ENCODE measurements at places on chromosomes 2 and 18. TPM values are rescaled to one million over a fixed set of nuclear protein-coding genes. Genes with fewer than 3 reads are reported as not detected.

Gene AMMECR1L
- 15.6 TPM for total RNA-seq

Gene IL1RN
- total RNA-seq = not detected

DNA sequence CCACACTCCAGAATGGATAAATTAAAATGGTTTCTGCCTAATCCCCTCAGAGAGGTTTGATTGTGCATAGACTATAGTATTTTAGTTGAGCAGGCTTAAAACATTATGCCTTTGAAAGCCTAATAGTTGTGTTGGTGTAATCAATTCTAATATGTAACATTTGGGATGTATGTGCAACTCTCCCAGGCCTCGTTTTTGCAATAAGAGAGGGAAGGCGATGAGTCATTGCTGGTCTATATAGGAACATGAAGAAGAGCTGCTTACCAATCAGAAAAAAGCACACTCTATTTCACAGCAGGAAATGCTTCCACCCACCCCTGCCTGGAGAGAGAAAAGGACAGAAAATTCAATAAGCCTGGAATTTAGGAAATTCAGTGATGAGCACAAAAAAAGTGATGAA, 1424.0 kb upstream of the PIK3C3 start:
- no peak for DNase-seq

GRCh38 chr18:22307528-22307927, 110.2 kb downstream of the CTAGE1 start:
- no peak for DNase-seq

Gene SP100
- total RNA-seq = 149 TPM

DNA sequence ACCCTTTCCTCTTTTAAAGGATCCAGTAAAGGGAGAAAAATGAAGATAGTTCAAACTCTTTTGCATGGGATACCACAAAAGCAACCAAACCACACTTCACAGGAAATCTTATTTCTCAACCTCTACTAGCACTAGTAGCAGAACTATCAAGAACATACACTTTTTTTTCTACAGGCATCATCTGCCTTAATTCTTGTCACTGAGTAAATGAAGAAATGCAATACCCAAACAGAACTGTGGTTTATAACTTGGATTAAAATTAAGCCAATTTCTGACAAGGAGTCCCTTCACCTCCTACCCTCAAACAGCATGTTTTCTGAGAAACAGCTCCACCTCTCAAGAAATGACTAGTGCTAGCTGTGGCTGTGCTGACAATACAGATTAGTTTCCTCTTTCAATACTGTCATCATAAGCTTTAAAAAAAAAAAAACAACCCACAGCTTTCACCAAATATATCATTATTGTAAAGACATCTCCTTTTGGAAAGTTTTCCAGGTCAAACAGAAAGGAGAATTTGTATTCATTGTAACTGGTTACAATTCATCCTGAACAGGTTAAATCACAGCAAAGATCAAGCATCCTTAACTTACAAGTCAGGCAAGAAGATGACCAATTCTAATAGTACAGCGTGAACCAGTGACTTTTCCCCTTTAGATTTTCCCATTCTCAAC, 44.4 kb downstream of the PTPN2 start:
- peak; percentile 39 for DNase-seq

- no peak for DNase-seq
These were observed 171.2 kb downstream of the ANTXR1 start for GRCh38 chr2:69184224-69184623.

DNA sequence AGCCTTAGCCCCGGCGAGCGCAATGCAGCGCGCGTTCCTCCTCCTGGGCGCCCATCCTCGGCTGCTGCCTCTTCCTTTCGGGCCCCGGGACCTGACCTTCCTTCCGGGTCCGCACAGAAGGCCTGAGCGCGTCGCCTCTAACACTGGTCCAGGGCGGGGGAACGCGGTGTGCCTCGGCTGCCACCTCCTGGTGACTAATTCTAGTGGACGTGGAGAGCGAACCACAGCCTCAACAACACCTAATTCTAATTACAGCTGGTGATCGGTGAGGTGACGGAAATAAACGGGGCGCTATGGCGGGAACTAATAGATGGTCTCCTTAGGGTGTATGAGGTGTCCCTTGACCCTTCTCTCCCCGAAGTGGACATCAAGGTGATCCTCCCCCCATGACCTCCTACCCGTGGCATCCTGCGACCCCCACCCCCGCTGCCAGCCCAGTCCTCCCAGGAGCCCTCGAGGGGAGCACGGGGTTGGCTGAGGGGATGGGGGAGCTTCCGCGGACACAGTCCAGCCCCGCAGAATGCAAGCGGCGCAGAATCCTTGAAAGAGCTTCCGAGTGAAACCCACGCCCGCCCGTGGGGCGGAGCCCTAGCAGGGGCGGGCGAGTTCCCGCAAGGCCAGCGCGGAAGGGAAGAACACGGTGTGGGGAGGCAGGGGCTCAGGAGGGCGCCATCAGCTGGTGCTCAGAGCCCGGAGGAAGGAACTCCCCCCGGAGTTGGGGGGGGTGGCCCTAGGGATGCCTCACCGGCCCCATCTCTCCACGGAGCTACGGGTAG, 12.8 kb upstream of the HMSD start:
- peak; percentile 94 for DNase-seq

DNA sequence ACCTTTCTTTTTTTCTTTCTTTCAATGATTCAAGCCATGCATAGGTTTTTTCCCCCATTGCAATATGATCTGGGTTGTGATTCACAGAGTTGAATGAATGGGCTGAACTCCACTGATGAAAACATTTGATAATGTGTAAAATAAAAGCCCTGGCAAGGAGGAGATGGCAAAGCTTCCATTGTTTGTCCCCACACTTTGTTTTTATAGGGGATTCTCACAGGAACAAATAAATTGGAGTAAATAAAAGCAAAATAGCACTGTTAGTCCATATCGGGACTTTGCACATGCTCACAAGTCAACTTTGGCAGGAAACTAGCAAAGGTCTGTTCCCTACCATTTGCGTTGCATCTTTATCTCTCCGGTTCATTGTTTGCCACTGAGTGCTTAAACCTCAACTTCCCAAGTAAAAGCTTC, 55.7 kb downstream of the MEIS1 start:
- no peak for DNase-seq

Gene TUBB8B
- not detected for total RNA-seq

Gene CLK1
- total RNA-seq = 77.2 TPM

DNA sequence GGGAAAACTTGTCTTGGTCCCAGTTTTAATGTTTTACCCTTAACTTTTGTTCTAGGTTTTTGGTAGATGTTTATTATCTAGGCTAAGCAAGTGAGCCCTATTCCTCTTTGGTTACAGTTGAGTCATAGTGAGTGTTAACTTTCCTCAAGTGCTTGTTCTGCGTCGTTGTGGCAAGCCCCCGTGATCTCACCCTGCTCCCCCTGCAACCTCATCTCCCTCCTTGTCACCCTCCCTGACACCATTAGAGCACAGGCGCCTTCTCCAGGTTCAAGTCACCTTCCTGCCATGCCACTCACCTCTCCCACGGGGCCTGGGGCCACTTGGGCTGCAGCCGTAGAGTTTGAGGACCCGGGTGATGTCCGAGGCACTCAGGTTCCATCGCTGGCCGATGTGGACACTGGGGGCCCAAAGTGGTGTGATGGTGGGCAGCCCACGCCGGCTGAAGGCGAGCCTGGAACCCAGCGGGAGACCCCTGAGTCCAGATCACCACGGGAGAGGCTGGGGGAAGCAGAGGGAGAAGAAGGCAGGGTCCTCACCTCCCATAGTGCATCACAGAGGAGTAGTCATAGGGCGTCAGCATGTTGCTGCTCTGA, 8.7 kb downstream of the ASTL start:
- no peak for DNase-seq

DNA sequence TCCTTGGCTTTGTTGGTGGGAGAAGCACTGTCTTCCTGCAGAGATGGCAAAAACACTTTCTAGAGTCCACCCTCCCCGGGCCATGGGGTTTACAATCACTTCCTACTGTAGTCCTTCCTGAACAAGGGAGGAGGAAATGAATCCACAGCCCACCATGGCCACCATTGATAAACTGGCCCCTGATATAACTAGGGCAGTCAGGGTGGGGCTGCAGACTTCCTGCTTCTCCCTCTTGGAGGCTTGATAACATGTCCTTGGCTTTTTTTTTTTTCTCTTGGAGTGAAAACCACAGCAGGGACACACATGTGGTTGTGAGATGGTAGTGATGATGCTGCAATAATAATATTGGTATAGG, 437.8 kb downstream of the ZNF521 start:
- no peak for DNase-seq

DNA sequence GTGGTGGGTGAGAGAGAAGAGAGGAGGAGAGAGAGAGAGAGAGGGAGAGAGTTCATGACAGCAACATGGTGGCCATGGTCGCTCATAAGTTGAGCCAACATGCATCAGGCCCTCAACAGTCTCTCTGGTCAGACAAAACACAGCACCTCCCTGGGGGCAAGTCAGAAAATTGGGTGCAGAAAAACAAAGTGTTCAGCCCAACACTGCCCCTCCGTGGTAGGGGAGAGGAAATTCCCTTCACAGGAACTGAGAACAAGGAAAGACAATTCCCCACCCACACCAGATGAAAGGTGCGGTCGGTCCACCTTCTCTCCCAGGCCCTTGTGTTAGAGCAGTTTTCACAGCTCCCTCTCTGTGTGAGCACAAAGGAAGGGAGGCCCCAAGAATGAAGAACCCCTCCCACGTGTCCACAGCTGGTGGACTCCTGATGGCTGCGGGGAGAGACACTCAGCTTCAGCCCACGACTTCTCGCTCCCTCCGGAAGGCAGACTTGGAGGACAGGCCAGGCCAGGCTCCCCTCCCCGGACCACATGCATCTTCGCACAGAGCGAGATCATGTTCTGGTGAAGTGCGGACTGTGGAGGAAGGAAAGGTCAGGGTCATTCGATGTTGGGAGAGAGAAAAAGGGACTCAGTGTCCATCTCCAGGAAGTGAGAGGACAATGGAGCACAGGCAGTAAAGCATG, 181.7 kb downstream of the ANAPC1 start:
- no peak for DNase-seq

DNA sequence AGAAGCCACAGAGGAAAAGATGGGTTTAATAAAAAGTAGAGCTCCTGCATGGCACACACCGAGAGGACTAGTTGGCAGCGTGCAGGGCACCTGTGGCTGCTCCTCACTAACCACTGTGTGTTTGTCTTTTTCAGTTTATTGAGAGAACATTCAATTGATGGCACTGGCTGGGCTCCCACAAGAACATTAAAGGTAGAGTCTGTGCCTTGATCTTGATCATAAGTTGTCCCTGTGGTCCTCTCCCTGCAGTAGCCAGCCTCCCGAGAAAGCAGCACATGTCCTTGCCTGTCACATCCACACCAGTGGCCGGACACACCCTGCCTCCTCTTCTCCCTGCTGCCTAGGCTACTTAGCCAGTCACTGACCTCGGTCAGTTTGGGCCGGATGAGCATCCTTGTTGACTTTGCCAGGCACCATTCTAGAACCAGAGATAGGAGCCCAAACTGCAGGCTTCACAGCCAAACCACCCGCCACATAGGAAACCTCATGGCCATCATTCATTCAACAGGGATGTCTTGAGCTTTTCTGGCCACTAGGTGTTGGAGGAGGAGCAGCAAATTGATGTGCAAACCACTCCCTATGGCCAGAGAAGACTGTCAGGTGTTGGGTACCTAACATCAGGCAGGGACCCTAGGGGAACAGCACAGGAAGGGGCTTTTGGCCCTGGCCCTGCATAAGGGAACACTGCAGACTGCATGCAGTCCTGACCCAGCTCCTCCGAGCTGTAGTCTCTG, 30.2 kb upstream of the SCLY start:
- DNase-seq = no peak

Gene IL1F10
- total RNA-seq = not detected

DNA sequence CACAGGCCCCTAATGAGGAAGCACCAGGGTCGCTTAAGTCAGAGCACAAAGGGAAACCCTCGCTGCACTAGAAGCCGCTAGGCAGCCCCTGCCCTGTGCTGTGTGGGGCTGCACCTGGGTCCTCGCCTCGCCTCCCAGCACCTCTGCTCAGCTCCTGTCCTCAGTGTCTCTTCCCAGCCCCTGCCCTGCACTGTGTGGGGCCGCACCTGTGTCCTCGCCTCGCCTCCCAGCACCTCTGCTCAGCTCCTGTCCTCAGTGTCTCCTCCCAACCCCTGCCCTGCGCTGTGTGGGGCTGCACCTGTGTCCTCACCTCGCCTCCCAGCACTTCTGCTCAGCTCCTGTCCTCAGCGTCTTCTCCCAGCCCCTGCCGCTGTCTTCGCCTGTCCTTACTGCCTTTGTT, 342.8 kb downstream of the EIPR1 start:
- no peak for DNase-seq

Gene GNAL
- 0.59 TPM for total RNA-seq

GRCh38 chr2:176291809-176292283, 22.6 kb downstream of the MTX2 start:
- no peak for DNase-seq

All from osteoblast (primary cell).